ENCODE measurements at places on chromosomes 4 and X.
A peak's percentile ranks its signal among the peaks of the same experiment; 100 is the strongest.

DNA sequence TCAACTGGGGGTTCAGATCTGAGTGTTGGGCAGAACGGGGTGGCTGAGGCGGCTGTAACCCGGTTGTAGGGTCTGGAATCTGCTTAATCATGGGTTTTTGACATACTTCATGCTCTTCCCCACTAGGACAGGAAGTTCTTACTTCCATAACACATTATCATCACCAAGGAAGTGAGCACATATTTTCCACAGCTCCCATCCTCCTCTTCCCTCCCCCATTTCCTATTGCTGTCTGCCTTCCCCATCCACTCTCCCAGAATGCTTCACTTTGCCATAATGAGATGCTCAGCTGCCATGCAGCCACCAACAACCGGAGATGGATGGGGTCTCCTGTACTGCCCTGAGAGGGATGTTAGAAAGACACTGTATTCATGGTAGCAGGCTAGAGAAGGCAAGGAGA is 6.4 kb upstream of the DCUN1D4 start:
- DNase-seq = no peak
- no peak overlapping the region for H3K4me3 ChIP-seq

- DNase-seq = no peak
- H3K27me3 ChIP-seq = no peaks in the 10 kb centered on the region
Measured at GRCh38 chrX:39336671-39337311, 535.5 kb downstream of the MID1IP1 start.

DNA sequence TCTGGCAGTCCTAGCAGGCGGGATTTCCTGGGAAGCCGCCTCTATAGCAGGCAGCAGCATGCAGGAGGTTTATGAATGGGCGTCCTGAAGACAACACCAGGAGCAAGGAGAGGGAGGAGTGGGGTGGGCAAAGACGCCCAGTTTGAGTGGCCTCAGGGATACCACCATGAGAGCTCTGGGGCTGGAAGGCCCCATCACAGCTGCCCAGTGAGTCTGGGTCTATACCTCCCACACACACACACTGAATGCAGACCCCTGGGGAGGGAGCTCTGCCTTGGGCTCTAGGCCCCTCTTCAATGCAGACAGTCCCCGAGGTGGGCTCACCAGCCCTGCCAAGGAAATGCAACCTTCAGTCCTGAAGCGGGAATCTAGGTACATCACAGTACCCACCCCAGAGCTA is 98.6 kb downstream of the AFAP1 start:
- no peaks in the 10 kb centered on the region for H3K36me3 ChIP-seq
- no peak overlapping the region for H3K27ac ChIP-seq
- H3K27me3 ChIP-seq = no peaks in the 10 kb centered on the region
- no peak for DNase-seq
- no peak overlapping the region for H3K4me3 ChIP-seq
- H3K4me1 ChIP-seq = no peaks in the 10 kb centered on the region

DNA sequence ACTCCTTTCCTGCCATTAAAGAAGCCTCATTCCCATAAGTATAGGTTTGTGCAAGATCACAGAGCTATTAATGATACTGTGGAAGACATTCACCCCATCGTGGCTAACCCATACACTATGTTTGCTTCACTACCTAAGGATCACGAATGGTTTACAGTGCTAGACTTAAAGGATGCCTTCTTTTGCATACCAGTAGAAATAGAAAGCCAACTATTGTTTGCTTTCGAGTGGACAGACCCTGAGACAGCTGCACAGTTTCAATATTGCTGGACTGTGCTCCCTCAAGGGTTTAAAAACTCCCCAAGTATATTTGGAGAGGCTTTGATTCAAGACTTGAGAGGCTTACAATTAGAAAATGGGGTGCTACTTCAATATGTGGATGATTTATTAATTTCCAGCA is 16.0 kb upstream of the PAPSS1 start:
- H3K4me3 ChIP-seq = no peak overlapping the region
- no peaks in the 10 kb centered on the region for H3K36me3 ChIP-seq
- no peak overlapping the region for H3K27ac ChIP-seq
- H3K27me3 ChIP-seq = peaks cover 2% of the 10 kb centered on the region
- no peak for DNase-seq

GRCh38 chr4:74376888-74377483 is 12.0 kb downstream of the EREG start:
- no peaks in the 10 kb centered on the region for H3K27me3 ChIP-seq
- no peak overlapping the region for H3K4me3 ChIP-seq
- no peaks in the 10 kb centered on the region for H3K36me3 ChIP-seq

- peak within 1 kb of the TSS; percentile 80 for H3K4me3 ChIP-seq
- peaks cover 6% of the 10 kb centered on the region for H3K36me3 ChIP-seq
- H3K27ac ChIP-seq = no peak within 1 kb of the TSS
- DNase-seq = peak; percentile 85
Measured at GRCh38 chrX:49043220-49043986, at the start of gene TFE3. Gene TFE3 (minus strand): TSS chrX:49043357. CDS start chrX:49043226, 131 bp downstream.

- H3K27ac ChIP-seq = no peak overlapping the region
- DNase-seq = no peak
- no peaks in the 10 kb centered on the region for H3K27me3 ChIP-seq
- no peak overlapping the region for H3K4me3 ChIP-seq
- H3K4me1 ChIP-seq = no peaks in the 10 kb centered on the region
Measured at GRCh38 chr4:56128213-56128612, 179.5 kb downstream of the CEP135 start.

DNA sequence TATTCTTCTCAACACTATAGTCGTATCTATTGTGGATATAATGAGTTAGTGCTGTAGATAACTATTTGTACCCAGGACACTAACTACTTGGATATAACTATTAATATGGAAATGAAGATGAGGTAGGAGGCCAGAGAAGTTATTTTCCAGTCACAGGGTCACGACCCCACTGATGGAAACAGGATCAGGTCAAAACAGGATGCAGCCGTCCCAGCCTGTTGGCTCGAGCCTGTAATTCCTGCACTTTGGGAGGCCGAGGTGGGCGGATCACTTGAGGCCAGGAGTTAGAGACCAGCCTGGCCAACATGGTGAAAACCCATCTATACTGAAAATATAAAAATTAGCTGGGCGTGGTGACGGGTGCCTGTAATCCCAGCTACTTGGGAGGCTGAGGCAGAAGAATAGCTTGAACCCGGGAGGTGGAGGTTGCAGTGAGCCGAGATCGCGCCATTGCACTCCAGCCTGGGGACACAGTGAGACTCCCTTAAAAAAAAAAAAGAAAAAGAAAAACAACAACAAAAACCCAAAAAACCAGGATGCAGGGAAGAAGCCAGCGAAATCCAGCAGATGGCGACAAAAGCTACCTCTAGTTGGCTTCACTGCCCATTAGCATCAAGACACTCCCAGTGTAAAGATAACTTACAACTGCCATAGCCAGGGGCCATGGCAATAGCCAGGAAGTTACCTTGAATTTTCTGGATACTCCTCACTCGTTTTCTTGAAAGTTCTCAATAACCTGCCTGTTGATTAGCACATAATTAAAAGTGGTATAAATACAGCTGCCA is 37.9 kb upstream of the NKAP start:
- no peaks in the 10 kb centered on the region for H3K4me1 ChIP-seq
- H3K27ac ChIP-seq = no peak overlapping the region
- H3K27me3 ChIP-seq = no peaks in the 10 kb centered on the region
- H3K4me3 ChIP-seq = no peak overlapping the region

DNA sequence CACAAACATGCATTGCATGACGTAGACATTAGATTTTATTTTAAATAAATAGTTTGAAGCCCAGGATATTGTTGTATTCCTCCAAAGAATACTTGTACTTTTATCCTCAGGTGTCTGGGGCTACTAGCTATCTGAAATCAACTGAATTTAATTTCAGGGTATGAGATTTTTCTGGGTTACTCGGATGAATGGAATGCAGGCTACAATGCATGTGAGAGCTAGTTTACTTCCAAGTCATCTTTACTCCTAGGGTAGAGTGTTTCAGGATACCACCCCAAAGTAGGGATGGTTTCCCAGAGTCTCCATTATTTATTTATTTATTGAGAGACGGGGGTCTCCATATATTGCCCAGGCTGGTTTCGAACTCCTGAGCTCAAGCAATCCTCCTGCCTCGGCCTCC is 66.4 kb downstream of the HPRT1 start:
- H3K27ac ChIP-seq = no peak overlapping the region
- no peaks in the 10 kb centered on the region for H3K27me3 ChIP-seq
- no peaks in the 10 kb centered on the region for H3K36me3 ChIP-seq
- DNase-seq = no peak

- no peak overlapping the region for H3K27ac ChIP-seq
- no peaks in the 10 kb centered on the region for H3K27me3 ChIP-seq
- no peak overlapping the region for H3K4me3 ChIP-seq
- no peaks in the 10 kb centered on the region for H3K4me1 ChIP-seq
- H3K36me3 ChIP-seq = no peaks in the 10 kb centered on the region
Measured at GRCh38 chrX:120499301-120500072, 30.4 kb upstream of the LAMP2 start.

- no peaks in the 10 kb centered on the region for H3K36me3 ChIP-seq
- H3K27me3 ChIP-seq = no peaks in the 10 kb centered on the region
- no peak overlapping the region for H3K4me3 ChIP-seq
- H3K27ac ChIP-seq = no peak overlapping the region
- no peak for DNase-seq
- no peaks in the 10 kb centered on the region for H3K4me1 ChIP-seq
Measured at GRCh38 chr4:85200106-85200505, 233.6 kb upstream of the WDFY3 start.

- DNase-seq = no peak
- no peaks in the 10 kb centered on the region for H3K36me3 ChIP-seq
- no peak overlapping the region for H3K4me3 ChIP-seq
- H3K27ac ChIP-seq = no peak overlapping the region
Measured at GRCh38 chrX:153412746-153413720, 1.8 kb downstream of the ZFP92 start.

- H3K4me1 ChIP-seq = no peaks in the 10 kb centered on the region
- DNase-seq = no peak
- no peak overlapping the region for H3K27ac ChIP-seq
- no peaks in the 10 kb centered on the region for H3K36me3 ChIP-seq
- no peaks in the 10 kb centered on the region for H3K27me3 ChIP-seq
- no peak overlapping the region for H3K4me3 ChIP-seq
Measured at GRCh38 chr4:89334311-89334710, 26.7 kb upstream of the GPRIN3 start.

GRCh38 chr4:56469489-56470210 is 2.2 kb downstream of the SRP72 start:
- no peak overlapping the region for H3K4me3 ChIP-seq
- no peak overlapping the region for H3K27ac ChIP-seq
- peaks cover 9% of the 10 kb centered on the region for H3K36me3 ChIP-seq
- no peaks in the 10 kb centered on the region for H3K27me3 ChIP-seq

DNA sequence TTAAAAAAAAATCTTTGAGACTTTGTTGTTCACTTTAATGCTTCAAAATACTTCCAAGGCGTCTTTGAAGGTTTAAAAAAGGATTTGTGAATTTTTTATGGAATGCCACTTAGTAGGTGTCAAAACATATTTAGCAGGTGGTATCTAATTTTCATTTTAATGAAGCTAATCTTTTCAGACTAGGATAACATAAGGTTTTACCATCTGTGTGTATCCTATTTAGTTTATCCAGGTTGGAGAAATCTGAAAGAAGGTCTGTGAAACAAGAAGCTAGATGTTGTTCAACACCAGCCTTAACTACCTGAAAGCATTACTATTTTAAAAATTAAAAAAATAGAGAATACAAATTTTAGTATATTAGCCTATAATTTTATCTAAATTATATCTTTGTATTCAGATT is 193.4 kb downstream of the GRID2 start:
- H3K4me3 ChIP-seq = no peak overlapping the region
- no peaks in the 10 kb centered on the region for H3K27me3 ChIP-seq
- H3K36me3 ChIP-seq = no peaks in the 10 kb centered on the region
- DNase-seq = no peak
- H3K4me1 ChIP-seq = no peaks in the 10 kb centered on the region

DNA sequence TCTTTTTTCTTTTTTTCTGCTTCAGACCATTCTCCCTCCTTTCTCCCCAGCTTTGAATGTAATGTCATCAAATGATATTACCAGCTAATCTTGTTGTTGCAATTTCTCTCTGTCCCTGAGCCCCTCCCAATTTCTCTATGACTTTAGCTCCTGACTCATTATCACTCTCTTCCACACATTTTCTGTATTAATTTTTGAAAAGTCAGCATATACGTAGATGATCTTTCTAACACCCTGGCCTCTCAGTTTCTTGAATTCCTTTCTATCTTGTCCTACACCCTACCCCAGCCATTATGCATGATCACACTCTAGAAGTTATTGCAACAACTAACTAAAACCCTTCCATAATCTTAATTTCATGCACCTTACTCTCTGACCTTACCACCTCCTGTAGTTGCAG is 13.1 kb upstream of the TRPC3 start:
- H3K4me1 ChIP-seq = no peaks in the 10 kb centered on the region
- H3K4me3 ChIP-seq = no peak overlapping the region
- H3K27ac ChIP-seq = no peak overlapping the region
- no peaks in the 10 kb centered on the region for H3K36me3 ChIP-seq
- H3K27me3 ChIP-seq = no peaks in the 10 kb centered on the region

- no peak for DNase-seq
- no peaks in the 10 kb centered on the region for H3K36me3 ChIP-seq
- H3K27ac ChIP-seq = no peak overlapping the region
- peaks cover 1% of the 10 kb centered on the region for H3K4me1 ChIP-seq
Measured at GRCh38 chr4:94889946-94890345, 132.2 kb downstream of the BMPR1B start.

- H3K4me1 ChIP-seq = no peaks in the 10 kb centered on the region
- no peaks in the 10 kb centered on the region for H3K36me3 ChIP-seq
- no peak for DNase-seq
- H3K27me3 ChIP-seq = no peaks in the 10 kb centered on the region
- H3K4me3 ChIP-seq = no peak overlapping the region
- no peak overlapping the region for H3K27ac ChIP-seq
Measured at GRCh38 chr4:123832173-123833026, 435.8 kb downstream of the SPRY1 start.

- H3K4me3 ChIP-seq = no peak overlapping the region
- H3K27me3 ChIP-seq = no peaks in the 10 kb centered on the region
Measured at GRCh38 chr4:181437895-181438294, 805.3 kb upstream of the TENM3 start.

GRCh38 chr4:41024556-41025491 is 189.5 kb downstream of the APBB2 start:
- no peak for DNase-seq
- H3K4me3 ChIP-seq = no peak overlapping the region
- no peaks in the 10 kb centered on the region for H3K4me1 ChIP-seq
- H3K27ac ChIP-seq = no peak overlapping the region
- H3K36me3 ChIP-seq = no peaks in the 10 kb centered on the region

- H3K36me3 ChIP-seq = no peaks in the 10 kb centered on the region
- no peaks in the 10 kb centered on the region for H3K27me3 ChIP-seq
- no peak overlapping the region for H3K27ac ChIP-seq
- no peak overlapping the region for H3K4me3 ChIP-seq
Measured at GRCh38 chrX:17494216-17494615, 119.2 kb downstream of the NHS start.

GRCh38 chrX:17375637-17376430 is 834 bp downstream of the NHS start:
- H3K27ac ChIP-seq = no peak overlapping the region
- no peaks in the 10 kb centered on the region for H3K36me3 ChIP-seq
- peaks cover 2% of the 10 kb centered on the region for H3K4me1 ChIP-seq
- peak overlapping the region; percentile 73 for H3K4me3 ChIP-seq
- DNase-seq = no peak
- H3K27me3 ChIP-seq = peaks cover 14% of the 10 kb centered on the region

- 0 out of 2 replicates have a peak, but pooled peaks cover 1% of the 10 kb centered on the region for H3K4me1 ChIP-seq
- peak overlapping the region; percentile 27 for H3K4me3 ChIP-seq
- no peak overlapping the region for H3K27ac ChIP-seq
- DNase-seq = no peak
Measured at GRCh38 chr4:119629142-119629471, 503 bp upstream of the PDE5A start.
